ENCODE measurements at places on chromosomes 11 and 22.

GRCh38 chr11:86013713-86014112, 55.2 kb downstream of the PICALM start:
- no peak for DNase-seq

DNA sequence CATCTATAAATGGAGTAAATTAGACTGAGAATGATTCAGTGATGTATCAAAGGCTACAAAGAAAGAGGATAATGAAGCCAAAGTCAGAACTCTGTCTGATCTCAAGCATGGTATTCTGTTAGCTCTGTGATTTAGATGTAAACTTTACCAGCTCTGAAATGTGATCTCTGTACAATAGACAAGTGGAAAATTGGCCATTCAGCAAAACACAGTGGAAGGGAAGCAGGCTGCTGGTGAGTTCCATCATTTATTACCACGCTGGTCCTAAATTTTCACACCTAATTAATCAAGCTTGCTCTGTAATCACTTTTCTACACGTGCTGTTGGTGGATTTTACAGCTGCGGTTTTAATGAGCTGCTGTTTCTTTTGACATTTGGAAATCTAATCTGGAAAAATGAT, 145.1 kb upstream of the OPCML start:
- no peak for DNase-seq

GRCh38 chr11:87528752-87529151, 491.0 kb downstream of the TMEM135 start:
- DNase-seq, result no peak

DNA sequence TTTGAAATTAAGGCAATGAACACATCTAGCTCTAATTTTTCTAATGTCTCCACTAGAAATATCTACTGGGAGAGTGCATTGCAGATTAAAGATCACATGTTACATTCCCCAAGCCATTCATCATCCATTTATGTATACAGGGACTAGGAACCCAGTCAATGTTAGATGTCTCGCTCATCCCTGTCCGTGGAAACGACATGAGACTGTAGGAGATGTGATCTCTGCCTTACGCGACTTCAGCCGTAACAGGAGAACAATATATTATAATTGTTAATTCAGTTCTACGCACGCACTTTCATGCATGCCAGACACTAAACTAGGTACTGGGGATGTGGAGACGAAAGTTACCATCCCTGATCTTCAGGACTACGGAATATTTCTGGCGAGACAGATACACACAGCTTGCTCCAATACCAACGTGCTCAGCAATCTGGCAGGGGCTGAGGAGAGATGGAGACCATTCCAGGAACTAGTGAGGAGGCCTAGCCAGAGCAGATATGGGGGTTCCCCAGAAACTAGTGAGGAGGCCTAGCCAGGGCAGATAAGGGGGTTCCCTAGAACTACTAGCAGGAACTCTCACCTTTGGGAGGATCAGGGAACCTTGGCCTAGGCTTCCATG, 706 bp downstream of the DCPS start:
- no peak for DNase-seq

GRCh38 chr22:22010358-22010757, 27.8 kb upstream of the TOP3B start:
- no peak for DNase-seq

- no peak for DNase-seq
Observed at GRCh38 chr11:88950975-88951374, 114.8 kb downstream of the GRM5 start.

DNA sequence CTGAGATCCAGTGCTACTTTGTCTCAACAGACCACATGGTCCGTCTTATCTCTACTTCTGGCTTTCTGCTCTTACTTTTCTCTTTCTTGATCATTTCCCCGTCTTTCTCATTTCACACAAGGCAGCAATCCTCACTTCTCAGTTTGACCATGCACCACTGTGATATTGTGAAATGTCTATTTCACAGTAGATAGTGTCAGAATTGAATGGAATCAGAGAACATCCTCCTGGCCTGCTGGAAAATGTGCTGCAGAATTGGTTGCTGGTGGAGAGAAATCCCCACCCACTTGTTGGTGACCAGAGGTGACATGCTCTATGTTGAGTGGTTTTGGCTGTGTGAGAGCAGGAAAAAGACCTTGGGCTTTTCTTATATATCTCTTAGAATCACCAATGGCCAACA, 57.8 kb upstream of the RCN1 start:
- DNase-seq, result no peak

- no peak for DNase-seq
Observed at GRCh38 chr11:123304828-123305466, 109.9 kb upstream of the CLMP start.

DNA sequence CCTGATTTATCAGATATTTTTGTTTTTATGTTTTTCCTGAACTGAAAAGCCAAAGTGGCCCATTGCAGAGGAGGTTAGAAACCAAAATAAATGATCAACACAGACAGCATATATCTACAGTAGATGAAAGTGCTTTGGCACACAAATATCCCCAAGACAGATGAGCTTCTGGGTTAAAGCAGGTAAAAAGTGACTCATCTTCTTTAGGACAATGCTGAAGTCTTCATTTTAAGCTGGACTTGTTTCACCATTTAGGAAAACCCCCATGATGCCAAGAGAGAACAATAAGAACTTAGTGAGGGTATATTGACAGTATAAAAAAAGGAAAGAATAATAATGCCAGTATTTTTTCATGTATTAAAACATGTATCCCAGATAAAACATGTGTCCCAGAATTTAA, 100.8 kb upstream of the OR9G4 start:
- DNase-seq, result no peak

GRCh38 chr11:119491753-119492510, 69.0 kb upstream of the THY1 start:
- no peak for DNase-seq

DNA sequence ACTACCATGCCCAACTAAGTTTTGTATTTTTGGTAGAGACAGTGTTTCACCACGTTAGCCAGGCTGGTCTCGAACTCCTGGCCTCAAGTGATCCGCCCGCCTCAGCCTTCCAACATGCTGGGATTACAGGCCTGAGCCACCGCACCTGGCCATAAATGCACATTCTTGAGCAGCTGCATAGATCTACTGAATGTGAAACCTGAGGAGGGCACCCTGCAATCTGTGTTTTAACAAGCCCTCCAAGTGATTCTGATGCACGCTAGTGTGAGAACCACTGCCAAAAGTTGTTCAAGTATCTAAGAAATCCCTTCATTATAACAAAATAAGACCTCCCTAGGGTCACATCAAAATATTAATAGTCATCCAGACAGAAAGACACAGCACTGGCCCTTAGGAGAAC, 89.3 kb downstream of the RDX start:
- DNase-seq, result no peak
